Activated CD4-positive, alpha-beta T cell treated with anti-CD3 and anti-CD28 coated beads, Interleukin-2, amount 10 ng/mL, durations not matched to agents 7 days and 5 days (primary cell): ENCODE measurements at places on chromosomes 5 and 9. TPM values are rescaled to one million over a fixed set of nuclear protein-coding genes. Genes with fewer than 3 reads are reported as not detected.

ADAMTS19 gene
- total RNA-seq: not detected

PIP5KL1 gene
- 2.5 TPM for total RNA-seq

CTXN3 gene
- not detected for total RNA-seq

HTR4 gene
- total RNA-seq: not detected

SCAMP1 gene
- 19.3 TPM for total RNA-seq

PCDHGA6 gene
- total RNA-seq: not detected

ABHD17B gene
- 21.5 TPM for total RNA-seq

SCGB3A2 gene
- total RNA-seq: not detected

IFNW1 gene
- not detected for total RNA-seq

ENHO gene
- total RNA-seq: not detected
